Panc1 (cell line): ENCODE measurements at places on chromosomes 5 and 9.

GRCh38 chr5:112208699-112209615 lies 210.1 kb downstream of the EPB41L4A start:
- no peak for DNase-seq

- no peak for DNase-seq
These were observed 339.2 kb downstream of the GLIS3 start for GRCh38 chr9:3960661-3961144.

DNA sequence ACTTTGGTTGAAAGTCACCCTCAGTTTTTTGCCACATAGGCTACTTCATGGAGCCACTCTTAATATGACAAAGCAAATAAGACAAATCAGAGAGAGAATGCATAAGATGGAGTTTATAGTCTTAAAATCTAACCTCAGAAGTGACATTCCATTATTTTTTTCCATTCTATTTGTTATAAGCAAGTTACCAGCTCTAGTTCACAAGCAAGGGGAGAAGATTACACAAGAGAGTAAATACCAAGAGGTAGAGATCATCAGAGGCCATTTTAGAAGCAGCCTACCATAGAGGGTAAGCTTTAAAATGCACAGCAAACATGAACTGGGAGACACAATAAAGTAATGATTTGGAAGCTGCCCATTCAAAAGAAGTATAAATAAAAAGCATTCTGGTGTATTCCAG lies 651.3 kb upstream of the MEF2C start:
- DNase-seq = no peak

- no peak for DNase-seq
These were observed 551.5 kb upstream of the TLE4 start for GRCh38 chr9:79020276-79020675.

GRCh38 chr5:134119720-134120119 lies 5.2 kb downstream of the TCF7 start:
- DNase-seq = no peak

- DNase-seq = no peak
These were observed 35.7 kb upstream of the TRIM14 start for GRCh38 chr9:98154678-98155077.

GRCh38 chr5:169474226-169474625 lies 109.3 kb upstream of the SPDL1 start:
- no peak for DNase-seq

DNA sequence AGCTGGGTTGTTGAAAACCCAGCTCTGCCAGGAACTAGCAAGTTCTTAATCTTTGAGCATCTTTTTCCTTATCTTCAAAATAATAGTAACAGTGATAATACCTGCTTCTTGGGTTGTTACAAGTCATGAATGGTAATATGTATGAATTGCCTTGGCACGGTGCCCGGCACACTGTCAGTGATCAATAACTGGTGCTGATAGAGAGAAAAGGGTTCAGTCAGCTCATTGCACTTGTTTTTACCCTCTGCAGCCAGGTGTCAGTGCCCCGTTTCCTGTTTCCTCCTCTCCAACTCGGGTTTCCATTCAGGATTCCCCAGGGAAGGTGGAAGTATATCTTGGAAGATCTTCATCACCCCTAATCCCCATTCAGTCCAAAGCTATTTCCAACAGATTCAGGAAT lies 15.8 kb upstream of the NIPAL4 start:
- no peak for DNase-seq

DNA sequence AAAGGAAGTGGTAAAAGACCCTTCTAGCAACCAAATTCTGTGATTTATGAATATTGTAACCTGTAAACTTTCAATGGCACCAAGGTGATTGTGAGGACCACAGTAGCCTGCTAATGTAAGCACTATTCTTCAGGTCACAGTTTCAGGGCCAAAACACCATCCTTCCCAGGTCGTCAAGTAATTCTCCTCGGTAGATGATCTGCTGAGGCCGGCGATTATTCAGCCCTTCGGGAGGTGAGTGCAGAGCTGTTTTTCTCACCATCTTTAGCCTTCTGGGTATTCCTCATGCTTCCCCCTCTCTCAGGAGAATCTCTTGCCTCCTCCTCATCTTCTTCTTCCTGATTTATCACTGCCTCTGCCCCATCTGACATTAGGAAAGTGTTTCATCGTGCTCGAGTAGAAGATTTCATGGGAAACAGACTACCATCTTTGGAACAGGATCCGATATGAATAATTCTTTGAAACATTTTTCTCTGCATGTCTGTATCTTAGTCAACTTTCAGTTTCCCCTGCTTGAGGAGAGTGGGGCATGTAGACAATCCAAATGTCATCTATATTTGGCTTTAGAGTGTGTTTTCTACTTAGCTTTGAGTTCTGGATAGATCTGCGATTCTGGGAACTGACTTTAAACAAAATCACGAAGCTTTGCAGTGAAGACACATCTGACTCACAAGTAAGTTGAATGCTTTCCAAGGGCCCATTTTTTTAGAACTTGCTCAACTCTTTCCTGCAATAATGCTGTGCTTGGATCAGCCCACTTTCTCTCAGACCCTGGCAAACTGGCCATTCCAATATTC lies 173.9 kb downstream of the AOPEP start:
- no peak for DNase-seq

- no peak for DNase-seq
These were observed 7.6 kb downstream of the LRSAM1 start for GRCh38 chr9:127458921-127459320.

DNA sequence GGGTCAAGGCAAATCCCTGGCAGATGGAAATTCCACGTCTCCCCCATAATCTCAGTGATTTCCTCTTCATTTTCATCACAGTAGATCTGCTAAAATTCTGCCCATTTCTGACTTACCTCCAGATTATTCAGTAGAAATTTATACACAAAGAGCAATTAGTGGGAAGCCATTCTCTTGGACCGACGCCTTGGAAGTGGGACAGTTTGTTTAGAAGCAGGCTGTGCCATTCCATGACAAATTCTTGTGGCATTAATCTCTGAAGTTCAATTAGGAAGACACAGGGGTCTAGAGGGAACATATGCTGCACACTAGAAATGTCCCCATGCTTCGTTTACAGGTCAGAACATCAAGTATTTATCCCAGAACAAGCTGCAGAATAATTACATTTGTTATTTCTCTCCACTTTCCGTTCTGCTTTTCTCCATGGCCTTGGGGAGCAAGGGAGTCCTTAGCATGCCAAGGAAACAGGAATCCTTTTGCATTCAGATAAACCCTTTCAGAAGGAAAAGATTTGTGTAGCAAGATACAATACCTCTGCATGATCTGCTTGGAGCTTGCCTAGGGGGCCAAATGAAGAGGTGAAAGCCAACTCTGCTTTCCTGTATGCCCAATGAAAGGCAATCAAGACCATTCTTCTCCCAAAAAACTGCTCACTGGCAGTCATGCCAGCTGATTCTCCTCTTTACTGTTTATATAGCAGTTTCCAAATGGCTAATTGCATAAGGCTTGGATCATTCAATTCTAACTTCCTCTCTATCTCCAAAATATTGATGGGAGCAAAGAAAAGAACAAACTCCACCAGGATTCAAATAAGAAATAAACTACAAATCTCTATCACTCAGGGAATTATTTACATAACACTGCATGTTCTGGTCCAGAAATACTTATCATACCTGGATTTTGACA lies 2.5 kb upstream of the PRKACG start:
- no peak for DNase-seq

DNA sequence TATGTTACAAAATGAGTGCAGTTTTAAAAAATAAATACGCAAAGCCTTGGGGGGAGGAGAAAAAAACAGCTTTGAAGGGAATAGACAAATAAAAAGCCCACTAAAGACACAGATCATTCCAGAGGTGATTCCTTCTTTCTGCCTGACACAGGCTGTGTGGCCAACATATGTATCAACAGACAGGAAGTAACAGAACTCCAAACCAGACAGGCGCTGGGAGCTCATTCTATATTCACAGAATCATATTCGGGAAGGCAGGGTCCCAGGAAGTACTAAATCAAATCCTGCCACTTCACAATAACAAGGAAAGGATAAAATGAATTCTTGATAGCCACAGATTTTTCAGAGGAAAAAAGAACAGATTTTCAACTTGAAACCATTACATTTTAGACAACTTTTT lies 62.1 kb downstream of the SEMA5A start:
- DNase-seq = no peak

DNA sequence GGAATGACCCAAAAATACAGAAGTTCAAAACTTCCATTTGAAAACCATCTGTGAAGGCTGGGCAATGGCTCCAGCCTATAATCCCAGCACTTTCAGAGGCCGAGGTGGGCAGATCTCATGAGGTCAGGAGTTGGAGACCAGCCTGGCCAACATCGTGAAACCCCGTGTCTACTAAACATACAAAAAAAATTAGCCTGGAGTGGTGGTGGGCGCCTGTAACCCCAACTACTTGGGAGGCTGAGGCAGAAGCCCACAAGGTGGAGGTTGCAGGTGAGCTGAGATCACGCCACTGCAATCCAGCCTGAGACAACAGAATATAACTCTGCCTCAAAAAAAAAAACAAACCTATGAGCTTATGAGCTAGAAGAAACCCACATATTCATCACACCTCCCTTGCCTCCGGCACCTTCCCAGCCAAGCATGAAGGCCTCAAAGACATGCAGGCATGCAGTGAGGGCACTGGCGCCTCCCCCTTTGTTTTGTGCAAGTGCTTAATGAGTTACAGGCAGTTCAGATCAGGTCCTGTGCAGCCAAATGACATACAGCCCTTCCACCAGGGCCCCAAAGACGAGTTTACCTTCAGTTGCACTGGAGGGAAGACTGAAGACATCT lies 9.9 kb downstream of the HNRNPH1 start:
- DNase-seq = no peak

DNA sequence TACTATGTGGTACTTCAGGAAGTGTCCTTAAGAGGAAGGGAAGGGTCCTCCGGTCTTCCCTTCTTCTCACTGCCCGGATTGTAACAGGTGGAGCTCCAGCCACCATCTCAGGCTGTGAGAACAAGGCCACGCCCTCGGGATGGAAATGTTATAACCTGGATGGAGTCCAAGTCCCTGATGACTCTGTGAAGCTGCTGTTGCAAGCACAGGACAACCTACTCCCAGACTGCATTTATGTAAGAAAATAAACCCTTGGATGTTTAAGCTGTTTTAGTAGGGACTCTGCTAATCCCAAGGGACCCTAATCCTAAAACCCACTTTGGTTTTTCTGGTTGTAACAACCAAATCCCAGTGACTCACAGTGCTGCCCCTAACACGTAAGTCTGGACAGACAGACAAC lies 221.6 kb downstream of the ACTL7B start:
- no peak for DNase-seq

- no peak for DNase-seq
These were observed 28.0 kb downstream of the PRUNE2 start for GRCh38 chr9:76877961-76878360.

- no peak for DNase-seq
These were observed 276.2 kb upstream of the POU5F2 start for GRCh38 chr5:94017579-94017978.

DNA sequence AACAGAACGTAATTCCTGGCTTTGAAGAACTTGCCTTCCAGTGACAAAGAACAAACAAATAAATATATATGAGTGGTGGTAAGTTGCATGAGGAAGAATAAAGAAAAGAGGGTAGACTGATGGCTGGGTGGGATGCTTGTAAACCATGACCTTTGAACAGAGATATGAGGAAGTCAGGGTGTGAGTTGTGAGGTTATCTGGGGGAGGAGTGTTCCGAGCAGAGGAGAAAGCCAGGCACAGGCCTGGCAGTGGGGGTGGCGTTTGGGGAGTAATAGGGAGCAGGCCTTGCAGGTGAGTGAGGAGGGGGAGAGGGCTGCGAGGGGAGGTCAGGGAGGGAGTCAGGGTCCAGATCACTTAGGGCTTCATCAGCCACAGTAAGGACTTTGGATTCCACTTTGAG lies 213.4 kb downstream of the PTTG1 start:
- DNase-seq = no peak

- no peak for DNase-seq
These were observed 30.1 kb upstream of the SLC12A2 start for GRCh38 chr5:128053291-128053954.

GRCh38 chr5:115295777-115296123 lies 704 bp downstream of the CCDC112 start:
- no peak for DNase-seq

DNA sequence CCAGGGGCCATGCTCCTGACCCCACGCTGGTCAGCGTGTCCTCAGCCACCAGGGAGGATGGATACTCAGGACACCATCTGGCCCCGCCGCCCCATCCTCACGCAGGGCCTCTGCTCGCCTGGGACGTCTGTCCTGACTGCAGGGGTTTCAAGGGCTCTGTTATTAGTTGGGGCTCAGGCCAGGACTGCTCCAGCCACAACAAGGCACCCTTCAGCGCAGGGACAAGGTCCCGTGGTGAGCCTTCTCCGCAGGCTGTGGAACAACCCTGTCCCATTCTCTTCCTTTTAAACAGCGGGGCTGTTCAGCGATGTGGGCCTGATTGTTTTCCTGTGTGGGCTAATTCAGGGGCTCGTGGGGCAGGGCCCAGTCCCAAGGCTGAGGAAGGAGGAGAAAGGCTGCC lies 61.6 kb downstream of the SEMA4D start:
- no peak for DNase-seq
